ENCODE measurements at places on chromosomes 3 and 15.
A peak's percentile ranks its signal among the peaks of the same experiment; 100 is the strongest.

- no peak for DNase-seq
Measured at GRCh38 chr3:89289574-89290190, 182.3 kb downstream of the EPHA3 start.

GRCh38 chr15:59306520-59307164, 66.0 kb downstream of the MYO1E start:
- DNase-seq = no peak

- DNase-seq = no peak
Measured at GRCh38 chr3:147030274-147030673, 376.1 kb downstream of the ZIC4 start.

- no peak for DNase-seq
Measured at GRCh38 chr15:59991834-59992233, 12.3 kb upstream of the FOXB1 start.

- DNase-seq = no peak
Measured at GRCh38 chr15:101264911-101265641, 12.2 kb downstream of the SELENOS start.

DNA sequence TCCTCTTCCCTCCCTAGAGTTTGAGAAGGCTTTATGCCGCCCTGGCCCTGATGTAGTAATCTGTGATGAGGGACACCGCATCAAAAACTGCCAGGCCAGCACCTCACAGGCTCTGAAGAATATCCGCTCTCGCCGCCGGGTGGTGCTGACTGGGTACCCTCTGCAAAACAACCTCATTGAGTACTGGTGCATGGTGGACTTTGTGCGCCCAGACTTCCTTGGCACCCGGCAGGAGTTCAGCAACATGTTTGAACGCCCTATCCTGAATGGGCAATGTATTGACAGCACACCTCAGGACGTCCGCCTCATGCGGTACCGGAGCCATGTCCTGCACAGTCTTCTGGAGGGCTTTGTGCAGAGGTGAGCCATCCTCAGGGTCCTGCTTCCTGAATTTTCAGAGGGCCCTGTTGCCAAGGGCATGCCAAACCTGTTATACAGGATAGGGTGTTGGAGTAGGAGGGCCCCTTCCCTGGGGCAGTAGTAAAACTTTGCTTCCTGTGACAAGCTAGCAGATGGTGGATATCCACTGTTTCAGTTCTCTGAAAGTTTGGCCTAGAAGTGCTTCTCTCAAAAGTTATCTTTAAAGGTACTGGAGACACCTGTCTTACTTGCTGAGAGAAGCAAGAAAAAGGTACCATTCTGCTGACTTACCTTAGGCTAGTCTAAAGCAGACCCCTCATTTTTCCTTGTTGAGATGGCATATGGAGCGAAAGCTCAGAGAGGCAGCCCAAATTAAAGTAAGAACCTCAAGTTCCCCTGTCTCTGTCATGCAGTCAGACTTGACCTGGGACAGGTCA, 33.7 kb upstream of the TEX264 start:
- DNase-seq = no peak

GRCh38 chr15:57921371-57921770, 144.1 kb downstream of the ALDH1A2 start:
- DNase-seq = no peak

DNA sequence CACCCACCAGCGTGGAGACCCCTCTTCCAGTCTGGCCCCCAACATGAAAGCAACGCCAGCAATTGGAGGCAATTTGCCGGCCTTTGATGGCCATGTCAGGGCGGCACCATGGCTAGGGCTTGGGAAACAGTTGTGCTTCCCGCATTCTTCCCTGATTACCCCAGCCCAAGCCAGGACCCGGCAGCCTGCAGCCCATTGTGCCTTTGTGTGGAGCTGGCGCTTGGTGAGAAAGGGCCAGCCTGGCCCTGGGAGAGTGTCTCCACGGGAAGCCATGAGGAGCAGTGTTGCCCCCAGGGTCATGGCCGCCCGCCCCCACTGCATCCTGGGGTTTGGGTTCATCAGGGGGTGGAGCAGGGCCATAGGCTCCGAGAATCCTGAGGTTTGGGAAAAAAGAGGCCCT, 66.0 kb downstream of the DNAJB8 start:
- DNase-seq = no peak

GRCh38 chr15:37086521-37086920, 13.8 kb downstream of the MEIS2 start:
- no peak for DNase-seq

DNA sequence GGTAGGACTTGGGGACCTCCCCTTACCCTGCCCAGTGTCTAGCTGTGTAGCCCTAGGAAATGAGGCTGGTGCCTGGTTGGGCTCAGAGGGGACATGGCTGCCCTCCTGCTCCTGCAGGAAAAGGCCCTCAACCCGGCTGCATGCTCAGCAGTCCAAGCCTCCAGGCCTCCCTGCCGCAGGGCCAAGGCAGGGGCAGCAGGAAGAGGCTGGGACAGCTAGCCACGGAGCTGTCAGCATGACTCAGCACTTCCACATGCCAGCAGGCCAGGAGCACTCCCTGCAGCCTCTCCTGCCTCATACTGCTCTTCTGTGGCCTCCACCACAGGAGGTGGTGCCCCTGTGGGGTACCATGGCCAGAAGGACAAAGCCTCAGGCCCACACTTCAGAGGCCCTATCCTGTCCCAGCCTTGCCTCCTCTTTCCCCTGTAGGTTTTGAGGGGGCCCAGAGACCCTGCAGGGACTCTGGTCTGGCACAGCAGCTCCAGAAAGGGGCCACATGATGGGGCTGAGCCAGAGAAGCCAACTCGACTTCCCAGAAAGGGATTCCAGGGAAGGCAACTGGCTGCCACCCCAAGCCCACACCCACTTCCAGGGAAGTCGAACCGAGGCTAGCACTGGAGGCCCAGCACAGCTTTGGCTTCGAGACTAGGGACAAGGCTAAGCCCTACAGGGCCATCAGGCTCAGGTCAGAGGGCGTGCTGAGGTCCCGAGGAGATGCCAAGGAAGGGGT, 19.5 kb downstream of the TKT start:
- DNase-seq = no peak

GRCh38 chr3:27990324-27990723, 251.1 kb upstream of the CMC1 start:
- DNase-seq = no peak

- peak; percentile 58 for DNase-seq
Measured at GRCh38 chr3:133527081-133527715, 46.3 kb upstream of the CDV3 start.

- DNase-seq = no peak
Measured at GRCh38 chr3:113985541-113985940, 37.7 kb downstream of the ZDHHC23 start.

DNA sequence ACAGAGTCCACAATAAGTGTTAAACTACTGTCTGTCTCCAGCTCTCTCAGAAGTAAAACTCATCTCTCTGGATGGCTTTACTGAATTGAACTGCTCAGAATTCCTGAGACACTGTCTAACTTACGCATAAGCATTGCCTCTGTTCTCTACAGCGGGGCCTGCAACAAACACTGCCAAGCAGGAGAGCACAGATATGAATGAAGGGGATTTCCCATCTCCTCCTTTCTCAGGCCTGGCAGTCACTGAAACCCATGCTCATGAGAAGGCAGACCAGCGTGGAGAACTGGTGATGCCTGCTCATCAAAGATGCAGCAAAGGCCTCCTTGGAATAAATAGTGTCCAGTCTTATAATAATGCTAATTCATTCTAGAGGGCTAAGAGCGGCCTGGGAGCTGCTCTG, 10.3 kb downstream of the RASGRP1 start:
- no peak for DNase-seq

- DNase-seq = no peak
Measured at GRCh38 chr3:55235416-55235815, 251.7 kb downstream of the WNT5A start.

GRCh38 chr3:72065236-72065635, 280.3 kb upstream of the PROK2 start:
- no peak for DNase-seq
